NCI-H2081 (cell line): ENCODE measurements at places on chromosomes 4 and X.

DNA sequence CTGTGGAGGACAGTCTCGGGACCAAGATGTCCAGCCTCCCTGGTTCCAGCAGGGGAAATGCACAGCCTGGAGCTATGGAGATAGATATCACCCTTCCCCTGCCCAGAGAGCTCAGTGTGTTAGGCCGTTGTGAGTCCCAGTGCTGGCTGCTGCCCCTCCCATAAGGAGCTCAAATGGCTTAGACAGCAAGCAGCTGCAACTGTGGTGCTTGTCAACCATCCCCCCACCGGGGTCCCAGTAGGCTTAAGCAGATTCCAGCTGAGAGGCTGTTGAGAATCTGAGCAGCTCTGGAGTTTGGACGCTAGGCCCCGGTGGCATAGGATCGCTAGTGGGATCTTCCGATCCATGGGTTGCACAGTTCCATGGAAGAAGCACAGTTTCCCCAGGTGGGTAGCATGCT lies 181.8 kb upstream of the POF1B start:
- DNase-seq: no peak

DNA sequence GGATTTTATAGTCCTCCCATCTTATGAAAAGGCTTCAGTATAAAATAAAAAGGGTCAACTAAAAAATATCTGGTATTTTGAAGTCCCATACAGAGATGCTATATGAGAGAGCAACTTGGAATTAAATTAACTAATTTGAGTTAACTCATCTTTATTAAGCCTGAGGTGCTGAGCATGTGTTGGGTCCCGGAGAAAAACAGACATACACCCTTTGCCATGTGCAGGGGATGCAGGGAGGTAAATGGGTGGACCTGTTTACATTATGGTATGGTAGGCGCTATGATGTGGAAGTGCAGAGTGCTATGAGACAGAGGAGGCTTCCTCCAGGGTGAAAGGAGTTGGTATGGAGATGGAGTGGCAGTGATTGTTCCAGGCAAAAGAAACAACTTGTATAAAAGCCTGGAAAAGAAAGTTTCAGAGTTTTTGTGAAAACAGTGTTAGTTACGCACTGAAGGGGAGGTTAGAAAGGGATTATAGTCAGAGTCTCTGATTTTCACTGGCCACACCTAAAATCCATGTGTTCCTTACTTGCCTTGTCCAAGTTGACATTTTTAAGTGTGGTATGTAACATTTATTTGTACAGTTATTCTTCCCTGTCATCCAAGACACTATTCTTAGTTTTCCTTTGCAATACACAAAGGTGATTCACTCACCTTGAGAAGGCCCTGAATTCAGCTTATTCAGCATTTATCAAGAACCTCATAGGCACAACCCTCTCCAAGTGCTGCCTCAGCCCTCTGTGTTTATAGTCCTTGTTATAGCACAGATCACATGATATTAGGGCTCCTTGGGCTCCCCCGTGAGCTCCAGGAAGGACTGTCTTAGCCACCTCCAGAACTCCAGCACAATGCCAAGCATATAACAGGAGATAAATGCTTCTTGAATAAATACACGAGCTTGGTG lies 152.0 kb downstream of the RASL11B start:
- no peak for DNase-seq

GRCh38 chr4:110049951-110050925 lies 137.6 kb downstream of the EGF start:
- peak; percentile 2 for DNase-seq

GRCh38 chrX:13828392-13828791 lies 11.5 kb upstream of the GPM6B start:
- DNase-seq: no peak

GRCh38 chrX:74585766-74586165 lies 28.7 kb downstream of the RLIM start:
- no peak for DNase-seq

- DNase-seq: no peak
Measured at GRCh38 chr4:18463987-18464559, 442.5 kb upstream of the LCORL start.

DNA sequence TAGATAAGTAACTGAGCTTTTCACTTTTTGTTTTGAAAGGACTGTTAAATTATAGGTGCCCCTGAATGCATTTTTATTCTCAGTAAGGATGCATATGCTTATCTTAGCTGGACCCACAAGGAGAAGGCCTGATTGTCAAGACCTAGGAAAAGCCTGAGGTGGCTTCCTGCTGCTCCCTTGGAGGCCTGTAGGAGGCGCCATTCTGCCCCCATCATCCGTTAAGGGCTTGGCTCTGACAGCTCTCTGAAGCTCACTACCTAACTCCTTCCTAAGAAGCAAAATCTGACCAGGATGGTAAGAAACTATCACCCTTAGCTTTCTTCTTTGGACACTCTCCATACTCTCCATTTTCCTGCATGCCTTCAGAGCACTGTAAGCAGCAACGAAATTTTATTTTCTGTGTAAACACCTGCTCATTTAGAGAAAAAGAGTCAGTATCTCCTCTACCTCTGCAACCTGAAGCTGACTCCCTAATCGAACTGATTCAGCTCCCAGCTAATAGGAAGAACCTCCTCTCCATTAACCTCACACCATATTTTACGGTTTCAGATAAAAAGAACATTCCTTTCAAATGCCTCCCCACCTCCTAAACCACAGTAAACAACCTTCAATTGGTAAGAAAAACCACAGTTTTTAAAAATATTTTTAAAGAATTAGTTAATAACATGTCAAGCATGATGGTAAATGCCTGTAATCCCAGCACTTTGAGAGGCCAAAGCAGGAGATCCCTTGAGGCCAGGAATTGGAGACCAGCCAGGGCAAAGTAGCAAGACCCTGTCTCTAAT lies 73.4 kb upstream of the EDNRA start:
- no peak for DNase-seq

DNA sequence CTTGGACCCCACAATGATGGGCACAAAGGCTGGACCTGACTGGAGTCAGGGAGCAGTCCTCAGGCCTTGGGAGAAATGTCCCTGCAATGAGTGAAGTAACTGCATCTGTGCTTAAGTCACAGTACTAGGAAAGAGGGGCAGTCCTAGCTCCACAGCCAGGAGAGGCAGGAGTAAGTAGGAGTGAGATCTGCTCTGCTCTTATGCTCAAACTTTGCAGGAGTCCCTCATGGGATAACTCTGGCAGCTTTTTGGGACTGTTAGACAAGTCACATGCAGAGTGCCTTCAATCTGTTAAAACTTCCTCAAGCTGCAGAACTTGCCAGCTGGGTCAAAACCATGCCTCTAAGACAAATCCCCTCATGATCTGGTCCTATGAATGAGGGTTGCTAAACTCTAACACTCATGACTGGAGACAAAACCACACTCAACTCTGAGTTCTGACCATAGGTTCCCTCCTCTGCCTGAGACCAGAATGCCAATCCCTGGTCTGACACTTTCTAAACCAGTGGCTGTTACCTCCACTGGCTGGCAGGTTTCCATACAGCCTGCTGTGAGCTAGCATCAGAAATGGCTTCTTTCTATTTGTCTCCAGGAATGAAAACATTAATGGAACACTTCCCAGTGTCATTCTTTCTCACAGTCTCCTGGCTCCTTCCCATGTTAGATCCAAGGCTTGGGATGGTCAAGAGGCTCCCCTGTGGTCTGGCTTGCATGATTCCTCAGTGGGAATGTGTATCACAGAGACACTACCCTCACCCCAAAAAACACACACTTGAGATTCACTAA lies 819.3 kb downstream of the PCDH7 start:
- no peak for DNase-seq
